ENCODE measurements at places on chromosomes 1 and 21.

- DNase-seq: no peak
These were observed 65.4 kb downstream of the AK4 start for GRCh38 chr1:65213271-65214023.

DNA sequence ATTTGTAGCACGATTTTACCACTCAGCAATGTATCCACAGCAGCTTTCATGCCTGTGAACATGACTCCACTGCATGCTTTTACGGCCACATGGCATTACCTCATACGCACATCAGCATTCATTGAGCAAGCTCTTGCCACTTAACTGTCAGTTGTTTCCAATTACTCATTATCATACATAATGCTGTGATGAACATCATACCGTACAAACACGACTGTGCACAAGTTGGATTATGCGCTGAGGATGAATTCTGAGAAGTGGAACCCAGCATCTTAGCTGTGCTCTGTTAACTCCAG is 9.6 kb downstream of the UMODL1 start:
- no peak for DNase-seq

DNA sequence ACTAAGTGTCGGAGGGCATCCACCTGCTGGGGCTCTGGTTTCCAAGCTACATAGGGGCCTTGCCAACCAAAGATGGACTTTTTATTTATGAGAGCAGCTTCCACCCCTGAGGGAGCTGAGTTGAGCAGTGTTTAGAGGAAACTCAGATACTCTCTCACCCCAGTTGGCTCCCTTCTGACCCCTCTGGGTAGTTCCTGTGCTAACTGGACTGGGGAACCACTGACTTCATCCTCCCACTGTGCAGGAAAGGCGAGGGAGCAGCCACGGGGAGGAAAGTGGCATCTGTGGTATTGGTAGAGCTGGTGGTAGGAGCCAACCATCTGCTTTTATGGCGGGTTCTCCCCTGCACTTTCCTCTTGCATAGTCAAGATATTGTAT is 70.4 kb downstream of the MPZL1 start:
- no peak for DNase-seq

GRCh38 chr1:202858331-202858730 is 30.6 kb downstream of the RABIF start:
- DNase-seq: peak; percentile 91

DNA sequence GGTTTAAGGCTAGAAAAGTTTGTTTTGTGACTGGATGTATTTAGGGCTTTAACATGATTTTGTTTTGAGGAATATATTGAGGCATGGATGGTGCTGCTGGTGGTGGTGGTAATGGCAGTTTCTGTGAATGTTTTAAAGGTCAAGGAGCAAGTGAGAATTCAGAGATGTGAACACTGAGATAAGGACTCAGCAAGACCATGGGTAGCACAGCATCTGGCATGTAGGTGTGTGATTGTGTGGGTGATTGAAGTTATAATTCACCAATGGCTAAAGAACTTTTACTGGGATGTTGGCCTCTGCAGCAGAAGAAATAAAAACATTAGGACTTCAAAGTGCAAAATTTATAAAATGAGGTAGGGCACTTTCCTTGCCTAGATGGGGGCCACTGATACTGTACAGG is 65.9 kb downstream of the MACF1 start:
- no peak for DNase-seq

GRCh38 chr1:74340656-74341055 is 105.5 kb downstream of the TNNI3K start:
- no peak for DNase-seq

DNA sequence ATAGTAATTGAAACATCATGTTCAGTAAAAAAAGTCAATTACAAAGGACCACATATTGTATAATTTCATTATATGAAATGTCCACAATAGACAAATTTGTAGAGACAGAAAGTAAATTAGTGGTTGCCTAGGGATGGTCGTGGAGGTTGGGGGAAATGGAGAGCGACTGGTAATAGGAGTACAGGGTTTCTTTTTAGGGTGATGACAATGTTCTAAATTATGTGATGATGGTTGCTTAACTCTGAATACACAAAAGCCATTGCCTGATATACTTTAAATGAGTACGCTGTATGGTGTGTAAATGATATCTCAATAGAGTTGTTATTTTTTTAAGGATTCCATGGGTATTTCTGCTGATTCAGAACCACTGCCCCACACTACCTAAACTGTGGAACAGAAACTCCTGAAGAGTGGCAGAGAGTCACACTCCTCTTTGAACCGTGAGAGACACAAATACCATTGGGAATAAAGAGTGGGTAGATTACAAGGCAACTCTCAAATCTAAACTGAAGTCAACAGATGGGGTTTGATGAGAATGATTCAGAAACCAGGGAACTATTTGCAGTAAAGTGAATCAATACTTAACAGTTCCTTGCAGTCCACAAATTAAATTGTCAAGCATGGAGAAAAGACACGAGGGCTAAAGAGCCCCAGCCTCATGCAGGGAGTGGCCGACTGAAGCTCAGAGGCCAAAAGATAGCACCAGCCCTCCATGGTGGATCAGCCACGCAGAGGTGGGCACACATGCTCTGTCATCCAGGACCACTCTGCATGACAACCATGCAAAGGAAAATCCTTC is 118.0 kb downstream of the CAPN8 start:
- DNase-seq: no peak

DNA sequence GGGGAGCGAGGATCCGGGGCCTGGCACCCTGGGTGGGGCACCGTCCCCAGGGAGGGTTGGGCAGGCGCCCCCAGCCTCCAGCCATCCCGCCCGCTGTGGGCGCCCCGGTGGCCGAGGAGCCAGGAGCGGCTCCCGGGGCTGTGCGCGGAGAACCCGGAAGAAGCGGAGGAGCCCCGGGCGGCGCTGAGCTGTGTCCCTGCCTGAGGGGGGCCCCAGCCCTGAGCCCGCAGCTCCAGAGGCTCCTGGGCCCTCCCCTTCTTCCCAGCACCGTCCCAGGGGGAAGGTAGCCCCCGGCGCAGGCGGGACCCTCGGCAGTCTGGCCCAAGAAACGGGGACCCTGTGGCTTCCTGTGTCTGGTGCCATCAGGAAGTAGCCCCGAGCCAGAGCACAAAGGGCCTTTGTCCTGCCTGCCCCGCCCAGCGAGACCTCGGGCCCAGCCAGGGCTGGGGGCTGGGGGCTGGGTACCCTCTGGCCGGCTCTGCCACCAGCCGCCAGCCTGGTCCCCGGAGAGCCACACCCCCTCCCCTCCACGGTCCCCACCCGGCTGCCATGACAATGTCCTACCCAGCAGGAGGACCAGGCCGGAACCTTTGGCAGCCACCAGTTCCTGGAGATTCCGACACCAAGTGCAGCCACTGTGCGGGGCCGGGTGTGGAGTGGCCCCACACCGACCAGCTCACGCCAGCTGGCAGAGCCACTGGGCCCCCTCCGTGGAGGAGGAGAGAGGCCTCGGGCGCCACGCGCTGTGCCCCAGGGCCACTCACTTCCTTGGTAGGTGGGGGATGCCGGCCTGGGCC is 15.6 kb upstream of the TTLL10 start:
- DNase-seq: no peak

- DNase-seq: no peak
These were observed 351.0 kb downstream of the SIPA1L2 start for GRCh38 chr1:232278925-232279324.

DNA sequence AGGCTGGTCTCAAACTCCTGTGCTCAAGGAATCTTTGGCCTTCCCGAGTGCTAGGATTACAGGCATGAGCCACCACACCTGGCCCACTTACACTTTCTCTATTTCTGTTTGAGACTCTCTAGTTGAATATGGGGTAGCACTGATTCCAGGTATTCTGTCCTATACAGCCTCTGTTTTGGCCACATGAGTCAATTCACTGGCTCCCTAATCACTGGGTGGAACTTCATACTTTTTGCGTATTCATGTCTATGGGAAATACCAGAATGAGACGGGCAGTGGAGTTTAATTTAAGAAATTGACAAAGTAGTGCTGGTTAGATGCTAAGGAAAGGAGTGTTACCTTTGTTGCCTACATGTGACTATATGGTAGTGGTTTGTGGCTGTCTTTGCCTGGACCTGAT is 35.5 kb downstream of the MACF1 start:
- DNase-seq: no peak

- no peak for DNase-seq
These were observed 160.4 kb downstream of the DSCAM start for GRCh38 chr21:40686526-40686925.

DNA sequence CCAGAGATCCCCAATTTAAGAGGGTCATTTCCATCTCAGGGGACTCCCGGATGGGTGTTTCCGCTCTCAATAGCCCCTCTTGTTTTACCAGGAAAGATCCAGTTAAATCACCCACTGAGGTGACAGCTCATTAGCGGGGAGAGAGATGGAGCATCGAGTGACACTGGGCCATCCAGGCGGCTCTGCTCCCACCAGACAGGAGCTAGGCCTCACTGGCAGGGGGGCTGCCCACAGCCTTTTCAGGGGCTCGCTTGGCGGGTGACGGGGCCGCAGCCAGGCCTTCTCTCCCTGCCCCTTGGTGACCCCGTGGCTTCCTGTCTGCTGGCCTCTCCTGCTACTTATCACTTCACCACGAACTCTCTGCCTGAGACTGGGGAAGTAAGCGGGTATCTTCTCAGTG is 26.7 kb upstream of the SPSB1 start:
- DNase-seq: no peak

GRCh38 chr1:64959986-64960385 is 6.4 kb downstream of the JAK1 start:
- DNase-seq: no peak

DNA sequence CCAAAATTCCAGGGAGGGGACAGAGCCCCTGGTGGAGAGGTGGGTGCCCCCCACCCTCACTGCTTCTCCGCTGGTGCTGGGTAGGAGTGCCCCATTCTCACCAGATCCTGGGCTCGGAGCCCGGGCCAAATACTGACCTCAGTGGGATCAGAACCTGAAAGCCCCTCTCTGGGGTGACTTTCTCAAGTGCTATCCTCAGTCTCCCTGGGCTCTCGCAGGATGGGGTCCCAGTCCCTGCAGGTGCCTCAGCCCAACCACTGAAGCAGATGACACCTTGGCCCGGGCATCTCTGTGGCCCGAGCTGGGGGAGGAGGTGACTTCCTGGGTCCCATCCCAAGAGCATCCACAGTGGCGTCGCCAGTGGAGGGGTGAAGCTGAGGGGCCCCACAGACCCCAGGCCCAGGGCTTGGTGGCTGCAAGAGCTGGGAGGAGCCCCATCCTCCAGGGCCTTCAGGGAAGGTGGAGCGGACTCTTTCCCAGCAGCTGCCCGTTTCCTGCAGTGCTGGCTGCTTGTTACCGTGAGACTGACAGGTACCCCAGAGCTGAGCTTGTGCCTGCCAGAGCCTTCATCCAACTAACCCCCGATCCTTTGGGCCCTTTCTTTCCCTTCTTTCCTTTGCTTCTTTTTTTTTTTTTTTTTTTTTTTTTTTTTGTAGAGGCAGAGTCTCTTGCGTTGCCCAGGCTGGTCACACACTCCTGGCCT is 3.9 kb upstream of the FNDC10 start:
- DNase-seq: no peak

GRCh38 chr1:163275222-163275621 is 46.5 kb upstream of the NUF2 start:
- no peak for DNase-seq

GRCh38 chr1:38858833-38859560 is 575 bp downstream of the RRAGC start:
- peak; percentile 88 for DNase-seq

- no peak for DNase-seq
These were observed 726 bp downstream of the TACSTD2 start for GRCh38 chr1:58576325-58576726.

DNA sequence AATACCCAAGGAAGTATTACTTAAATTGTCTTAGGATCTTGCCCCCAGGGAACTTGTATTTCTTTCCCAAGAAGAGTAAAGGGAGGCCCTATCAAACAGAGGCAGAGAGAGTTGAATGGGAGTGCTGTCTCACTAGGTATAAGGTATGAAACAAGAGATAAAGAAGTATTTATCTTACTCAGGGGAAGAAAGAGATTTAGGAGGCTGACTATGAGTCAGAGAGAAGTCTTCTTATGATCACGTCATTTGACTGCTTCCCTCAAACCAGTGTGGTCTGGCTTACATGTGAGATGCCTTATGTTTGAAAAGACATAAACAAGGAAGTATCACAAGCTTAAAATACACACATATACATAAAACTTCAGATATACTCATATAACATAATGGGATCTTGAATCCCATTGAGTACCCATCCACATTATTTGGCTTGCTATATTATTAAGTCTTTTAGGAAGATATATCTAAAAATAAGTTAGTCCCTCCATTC is 29.6 kb downstream of the DUSP10 start:
- DNase-seq: no peak

GRCh38 chr1:53725238-53725689 is 13.7 kb downstream of the GLIS1 start:
- DNase-seq: no peak

DNA sequence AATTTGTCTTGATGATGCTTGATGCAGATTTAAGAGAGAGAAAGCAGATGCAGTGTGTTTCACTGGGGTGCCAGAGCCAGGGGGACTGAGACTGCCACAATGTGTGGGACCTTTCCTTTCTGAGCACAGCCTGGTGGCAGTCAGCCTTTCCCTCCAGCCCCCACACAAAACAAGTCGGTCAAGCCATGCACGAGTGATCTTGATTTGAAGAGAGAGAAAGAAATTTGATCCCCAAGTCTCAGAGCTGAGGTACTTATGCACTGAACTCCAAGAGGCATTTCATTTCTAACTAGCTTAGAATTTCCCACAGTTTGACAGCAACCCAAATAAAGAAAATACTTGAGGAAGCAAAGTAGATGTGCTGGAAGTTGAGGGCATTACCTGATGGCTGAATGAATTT is 193.8 kb downstream of the ST6GALNAC3 start:
- DNase-seq: no peak

GRCh38 chr1:190551638-190552037 is 74.0 kb upstream of the BRINP3 start:
- no peak for DNase-seq

DNA sequence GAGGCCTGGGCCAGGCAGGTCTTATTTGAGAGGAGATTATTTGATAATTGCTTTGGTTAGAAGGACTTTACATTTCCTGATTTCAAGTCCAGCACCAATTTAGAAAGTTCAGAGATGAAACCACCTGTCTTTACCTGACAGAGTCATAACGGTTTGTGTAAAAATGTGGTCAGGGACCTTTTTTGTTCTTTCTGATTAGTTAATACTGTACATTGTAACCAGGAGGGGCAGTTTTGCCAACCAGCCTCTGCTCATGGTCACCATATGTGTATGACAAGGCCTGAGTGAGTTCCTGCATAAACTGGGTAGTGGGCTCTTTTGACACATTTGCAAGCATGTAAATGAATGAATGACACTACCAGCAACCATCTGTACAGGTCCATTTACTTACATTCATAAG is 55.8 kb downstream of the VANGL1 start:
- no peak for DNase-seq

- no peak for DNase-seq
These were observed 182.6 kb upstream of the ARHGEF16 start for GRCh38 chr1:3271866-3272265.

- DNase-seq: no peak
These were observed 1.6 kb upstream of the SHC1 start for GRCh38 chr1:154972213-154972516.

DNA sequence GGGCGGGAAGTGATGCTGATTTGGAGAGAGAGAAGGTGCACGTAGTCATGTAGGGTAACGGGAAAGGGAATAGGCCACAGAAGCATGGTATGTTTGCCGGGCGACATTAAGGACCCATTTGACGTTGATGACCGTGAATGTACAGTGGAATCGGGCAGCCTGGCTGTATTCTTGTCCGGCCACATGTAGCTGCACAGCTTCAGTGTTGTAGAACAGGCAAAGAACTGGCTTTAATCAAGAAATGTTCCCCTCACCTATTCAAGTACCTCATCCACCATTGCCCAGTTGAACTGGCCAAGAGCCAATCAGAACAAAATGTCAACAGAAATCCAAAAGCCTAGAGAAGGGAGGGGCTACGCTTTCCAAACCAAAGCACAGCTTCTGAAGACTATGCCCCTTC is 104.8 kb downstream of the DHRS3 start:
- no peak for DNase-seq
